ENCODE measurements at places on chromosomes 11 and 22.

GRCh38 chr22:26474682-26475081 is 8.9 kb downstream of the HPS4 start:
- DNase-seq: peak; percentile 81

- DNase-seq: no peak
Measured at GRCh38 chr11:21148376-21148775, 479.0 kb downstream of the NELL1 start.

DNA sequence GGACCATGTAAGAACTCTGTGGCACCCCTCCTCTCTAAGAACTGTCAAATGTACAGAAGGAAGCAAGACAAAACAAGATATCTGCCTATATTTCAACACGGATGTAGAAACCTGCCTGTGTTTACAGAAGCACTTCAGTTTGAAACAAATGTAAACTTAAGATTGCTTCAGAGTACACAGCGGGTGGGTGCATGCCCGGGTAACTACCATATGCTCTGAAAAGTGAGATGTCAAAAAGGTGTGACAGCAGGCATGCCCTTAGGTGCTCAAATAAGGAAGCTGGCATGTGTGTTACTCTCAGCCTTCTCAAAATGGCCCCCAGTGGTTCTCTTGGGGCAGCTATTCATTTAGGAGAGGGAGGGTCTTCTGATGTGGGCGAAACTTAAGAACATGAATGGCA is 5.2 kb downstream of the ACP2 start:
- DNase-seq: no peak

GRCh38 chr11:94020777-94021481 is at the start of gene HEPHL1:
HEPHL1 (plus strand) TSS chr11:94021354; CDS start chr11:94021369, 15 bp downstream.
- no peak for DNase-seq

- no peak for DNase-seq
Measured at GRCh38 chr11:117633976-117634755, 162.8 kb downstream of the DSCAML1 start.

GRCh38 chr11:80520507-80520887 is 1079.7 kb upstream of the TENM4 start:
- DNase-seq: no peak

- no peak for DNase-seq
Measured at GRCh38 chr11:11105361-11105760, 247.5 kb upstream of the ZBED5 start.

DNA sequence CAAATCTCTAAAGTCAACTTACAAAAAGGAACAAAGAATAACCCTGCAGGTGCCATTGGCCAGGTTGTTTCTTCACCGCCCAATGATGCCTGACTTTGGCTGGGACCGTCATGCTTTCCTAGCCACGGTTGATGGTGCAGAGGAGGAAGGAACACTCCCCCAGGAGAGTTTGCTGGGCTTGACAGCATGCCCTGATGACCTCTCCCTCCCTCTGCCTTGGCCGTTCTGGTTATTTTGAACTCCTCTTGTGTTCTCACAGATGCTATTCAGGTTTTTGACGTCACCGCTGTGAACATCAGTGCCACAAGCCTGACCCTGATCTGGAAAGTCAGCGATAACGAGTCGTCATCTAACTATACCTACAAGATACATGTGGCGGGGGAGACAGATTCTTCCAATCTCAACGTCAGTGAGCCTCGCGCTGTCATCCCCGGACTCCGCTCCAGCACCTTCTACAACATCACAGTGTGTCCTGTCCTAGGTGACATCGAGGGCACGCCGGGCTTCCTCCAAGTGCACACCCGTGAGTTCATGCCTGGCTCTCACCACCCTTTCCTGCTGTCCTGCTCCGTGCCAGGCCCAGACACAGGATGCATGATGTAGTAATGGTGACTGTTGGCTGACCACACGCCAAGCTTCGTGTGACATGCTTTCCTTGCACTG is 89.0 kb upstream of the OR4B1 start:
- DNase-seq: no peak

GRCh38 chr11:127393460-127393997 is 393.0 kb upstream of the KIRREL3 start:
- DNase-seq: no peak
